Amniotic epithelial cell (primary cell): ENCODE measurements at places on chromosomes 4 and X.
A peak's percentile ranks its signal among the peaks of the same experiment; 100 is the strongest.

DNA sequence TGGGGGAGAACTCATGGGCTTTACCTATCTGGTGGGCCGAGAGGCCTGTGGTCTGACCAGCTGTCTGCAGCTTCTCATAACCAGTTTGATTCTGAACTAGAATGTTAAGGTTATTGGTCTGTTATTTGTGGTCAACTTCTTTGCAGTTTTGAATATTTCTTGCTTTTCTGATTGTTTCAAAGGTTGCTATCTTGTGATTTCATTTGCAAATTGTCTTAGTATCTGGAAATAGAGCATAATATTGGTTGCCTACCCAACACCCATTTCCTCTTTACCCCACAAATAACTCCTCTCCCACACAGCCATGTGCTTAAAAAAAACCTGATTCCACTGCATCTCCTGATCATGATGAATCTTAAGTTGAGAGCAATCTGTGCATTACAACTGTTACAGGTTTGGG lies 39.1 kb upstream of the BMP2K start:
- no peak for DNase-seq

GRCh38 chrX:13662355-13662791 lies 9.4 kb downstream of the TCEANC start:
- peak; percentile 94 for DNase-seq

- peak; percentile 51 for DNase-seq
Measured at GRCh38 chrX:30935985-30936384, 46.9 kb upstream of the TAB3 start.

GRCh38 chrX:23578079-23578478 lies 89.2 kb upstream of the PRDX4 start:
- DNase-seq, result peak; percentile 0

DNA sequence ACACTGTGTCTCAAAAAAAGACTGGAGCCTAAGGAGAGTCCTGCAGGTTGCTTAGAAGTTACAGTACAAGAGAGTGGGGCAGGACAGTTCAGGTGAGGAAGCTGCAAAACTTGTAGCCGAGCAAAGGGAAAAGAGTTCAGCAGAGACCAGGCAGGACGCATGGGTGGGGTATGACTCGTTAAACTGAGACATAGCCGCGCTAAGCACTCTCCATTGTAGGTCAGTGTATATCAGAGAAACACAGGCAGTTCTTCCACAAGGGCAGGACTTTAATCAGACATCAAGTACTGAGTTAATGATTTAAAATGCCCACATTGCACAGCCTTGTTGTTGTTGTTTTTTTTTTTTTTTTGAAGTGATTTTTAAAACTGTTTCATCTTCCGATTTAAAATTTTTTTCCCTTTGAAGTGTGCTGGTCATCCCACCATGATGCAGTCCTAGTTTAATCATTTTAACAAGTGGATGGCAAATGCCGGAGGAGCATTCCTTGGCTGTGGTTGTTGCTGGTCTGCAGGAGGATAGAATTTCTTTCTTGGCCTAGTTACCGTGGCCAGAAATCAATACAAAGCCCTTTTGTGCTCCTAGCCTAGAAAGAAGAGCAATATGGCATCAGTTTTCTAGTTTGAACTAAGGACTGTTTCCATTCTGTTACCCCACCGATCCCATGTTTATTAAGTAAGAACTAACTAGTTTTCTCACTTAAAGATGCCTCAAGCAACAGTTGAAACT lies 10.3 kb downstream of the LAP3 start:
- DNase-seq, result no peak

DNA sequence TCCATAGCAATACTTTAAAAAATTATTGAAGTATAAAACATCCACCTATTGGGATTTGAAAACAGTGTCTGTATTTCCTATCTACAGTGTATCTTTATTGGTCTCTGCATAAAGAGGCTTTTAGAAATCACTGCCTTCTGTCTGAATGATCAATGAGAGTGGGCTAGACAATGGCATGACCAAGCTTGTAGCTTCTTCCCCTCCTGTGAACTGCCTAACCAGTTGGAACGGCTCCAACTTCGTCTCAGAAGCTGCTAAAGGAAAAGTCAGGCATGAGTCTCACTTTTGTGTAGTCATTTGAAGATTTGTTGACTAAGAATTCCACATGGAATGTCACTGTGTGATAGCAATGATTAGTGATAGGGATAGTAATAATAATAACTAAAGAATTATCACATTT lies 64.2 kb downstream of the INTS12 start:
- no peak for DNase-seq

- no peak for DNase-seq
Measured at GRCh38 chr4:24578364-24578763, 6.0 kb downstream of the DHX15 start.

DNA sequence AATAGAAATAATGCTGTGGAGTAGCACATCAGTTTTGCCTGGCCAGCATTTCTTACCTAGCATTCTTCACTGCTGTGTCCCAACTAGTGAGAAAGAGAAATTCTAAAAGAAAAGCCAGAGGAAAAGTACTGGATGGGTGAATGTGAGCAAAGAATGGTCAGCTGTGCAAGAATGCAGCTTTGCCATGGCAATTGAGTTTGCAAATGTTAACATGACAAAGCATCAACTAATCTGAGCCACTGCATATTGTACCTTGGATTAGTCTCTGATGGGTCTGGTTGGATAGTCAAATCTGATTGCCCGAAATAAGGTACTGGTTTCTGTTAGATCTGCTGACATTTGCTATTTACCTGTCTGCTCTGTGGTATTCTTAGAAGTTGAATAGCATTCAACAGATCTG lies 38.7 kb downstream of the ADD1 start:
- no peak for DNase-seq

- DNase-seq, result no peak
Measured at GRCh38 chr4:73705721-73706120, 34.6 kb upstream of the CXCL8 start.

GRCh38 chr4:137521053-137521452 lies 11.2 kb downstream of the PCDH18 start:
- no peak for DNase-seq

GRCh38 chr4:76697129-76697803 lies 200.7 kb downstream of the SOWAHB start:
- DNase-seq, result no peak

- DNase-seq, result peak; percentile 45
Measured at GRCh38 chrX:21728276-21728968, 29.5 kb downstream of the SMPX start.

- peak; percentile 78 for DNase-seq
Measured at GRCh38 chrX:71081330-71082123, 13.4 kb upstream of the SNX12 start.

- DNase-seq, result peak; percentile 73
Measured at GRCh38 chr4:142347241-142347640, 498.9 kb downstream of the INPP4B start.

GRCh38 chr4:56438766-56439165 lies 2.7 kb downstream of the PAICS start:
- DNase-seq, result no peak

GRCh38 chrX:8647176-8647575 lies 84.8 kb downstream of the ANOS1 start:
- DNase-seq, result peak; percentile 51

- DNase-seq, result peak; percentile 14
Measured at GRCh38 chr4:111066447-111066846, 443.6 kb upstream of the PITX2 start.

GRCh38 chrX:107935664-107936433 lies 46.3 kb downstream of the TEX13B start:
- peak; percentile 7 for DNase-seq

- DNase-seq, result no peak
Measured at GRCh38 chrX:68757331-68757730, 71.5 kb upstream of the EFNB1 start.

DNA sequence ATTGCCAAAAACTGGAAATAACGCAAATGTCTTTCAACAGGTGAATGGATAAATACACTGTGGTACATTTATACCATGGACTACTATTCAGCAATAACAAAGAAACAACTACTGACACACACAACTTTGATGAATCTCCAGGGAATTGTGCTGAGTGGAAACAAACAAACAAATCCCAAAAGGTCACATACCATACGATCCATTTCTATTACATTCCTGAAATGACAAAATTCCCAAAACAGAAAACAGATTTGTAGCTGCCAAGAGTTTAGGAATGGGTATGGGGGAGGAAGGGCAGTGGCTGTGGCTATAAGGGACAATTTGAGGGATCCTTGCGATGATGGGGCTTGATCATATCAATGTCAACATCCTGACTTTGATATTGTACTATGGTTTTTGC lies 2.5 kb downstream of the ZNF182 start:
- no peak for DNase-seq

- DNase-seq, result peak; percentile 73
Measured at GRCh38 chr4:182188622-182189021, 54.6 kb upstream of the TENM3 start.

DNA sequence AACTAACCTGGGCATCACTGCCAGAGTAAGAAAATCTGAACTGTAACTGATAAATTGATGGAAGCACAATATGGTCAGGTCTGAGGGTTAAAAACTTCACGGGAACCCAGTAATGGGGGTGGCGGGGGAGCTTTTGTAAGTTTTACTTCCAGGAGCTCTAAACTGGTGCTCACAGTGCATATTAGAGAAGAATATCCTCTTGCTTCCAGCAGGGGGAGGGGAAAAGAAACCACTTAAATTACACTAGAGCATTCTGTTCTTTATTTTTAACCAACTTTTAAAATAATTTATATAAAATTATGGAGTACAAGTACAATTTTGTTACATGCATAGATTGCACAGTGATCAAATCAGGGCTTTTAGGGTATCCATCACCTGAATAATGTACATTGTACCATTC lies 33.7 kb downstream of the WDR17 start:
- no peak for DNase-seq

DNA sequence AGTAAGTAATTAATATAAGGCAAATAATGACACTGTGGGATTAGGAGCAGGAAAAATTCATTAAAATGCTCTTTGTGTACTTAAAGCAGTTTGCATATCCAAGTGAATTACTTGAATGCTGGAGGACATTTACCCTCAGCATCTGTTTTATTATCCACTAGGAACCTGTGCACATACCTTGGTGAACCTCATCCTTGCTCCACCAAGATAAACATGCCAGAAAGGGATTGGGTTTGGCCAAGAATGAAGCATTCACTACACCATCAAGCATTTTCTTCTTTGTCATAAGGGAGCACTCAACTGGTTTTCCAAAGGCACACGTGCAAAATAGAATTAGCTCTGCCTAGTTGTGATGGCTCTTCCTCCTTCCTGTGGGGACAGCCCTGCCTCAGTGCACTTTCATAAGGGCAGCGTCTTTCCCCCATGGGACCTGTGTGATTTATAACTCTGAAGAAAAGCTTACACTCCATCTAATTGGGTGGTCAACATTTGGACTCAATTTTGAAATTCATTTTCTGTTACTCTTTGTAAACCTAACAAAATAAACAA lies 291.7 kb downstream of the USP46 start:
- no peak for DNase-seq

DNA sequence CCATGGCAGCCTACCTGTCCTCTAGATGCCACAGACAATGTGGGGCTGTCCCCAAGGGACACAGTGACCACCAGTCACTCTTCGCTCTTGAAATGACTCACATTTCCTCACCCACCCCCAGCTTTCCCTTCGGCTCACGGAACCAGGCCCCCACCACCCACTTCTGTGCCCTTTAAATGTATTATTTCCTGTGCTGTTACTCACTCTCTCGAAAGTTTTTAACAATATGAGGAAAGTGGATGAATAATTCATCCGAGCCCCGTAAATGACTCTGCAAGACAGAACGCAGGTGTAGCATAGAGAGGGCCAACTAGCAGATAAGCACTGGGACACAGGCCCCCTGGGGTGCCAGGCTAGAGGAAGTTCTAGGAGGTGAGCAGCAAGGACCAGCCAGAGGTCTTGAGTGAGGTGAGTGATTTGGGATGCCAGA lies 179.5 kb upstream of the TBL1X start:
- DNase-seq, result no peak

- no peak for DNase-seq
Measured at GRCh38 chr4:84582988-84583875, at the start of gene CDS1. TSS of gene CDS1 (plus strand) at chr4:84583127. CDS start at chr4:84583402, 275 bp downstream.

- DNase-seq, result no peak
Measured at GRCh38 chrX:48902776-48903175, 5.0 kb downstream of the PQBP1 start.

- DNase-seq, result no peak
Measured at GRCh38 chr4:72791054-72791453, 222.0 kb upstream of the ADAMTS3 start.

GRCh38 chrX:15416133-15416993 lies 32.1 kb upstream of the VEGFD start:
- no peak for DNase-seq

- DNase-seq, result peak; percentile 2
Measured at GRCh38 chrX:14528629-14529289, 577 bp upstream of the GLRA2 start.

DNA sequence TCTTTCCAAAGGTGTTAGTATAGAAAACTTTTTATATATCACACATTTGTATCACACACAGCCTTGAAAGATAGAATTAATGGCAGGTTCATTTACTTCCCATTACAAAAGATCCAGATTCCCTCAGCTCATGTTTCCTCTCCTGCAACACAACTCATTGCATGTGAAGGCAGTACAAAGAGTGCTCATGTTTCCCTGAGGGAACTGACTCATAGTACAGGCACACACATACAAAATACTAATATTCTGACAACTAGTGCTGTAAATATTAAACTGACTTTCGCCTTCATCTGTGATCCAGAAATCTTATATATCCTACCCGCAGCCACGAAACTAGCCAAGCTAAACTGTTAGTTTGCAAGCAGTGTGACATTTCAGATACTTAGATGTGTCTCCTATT lies 819.8 kb upstream of the PCDH7 start:
- no peak for DNase-seq

- DNase-seq, result no peak
Measured at GRCh38 chrX:78321809-78322208, 5.6 kb downstream of the CYSLTR1 start.

DNA sequence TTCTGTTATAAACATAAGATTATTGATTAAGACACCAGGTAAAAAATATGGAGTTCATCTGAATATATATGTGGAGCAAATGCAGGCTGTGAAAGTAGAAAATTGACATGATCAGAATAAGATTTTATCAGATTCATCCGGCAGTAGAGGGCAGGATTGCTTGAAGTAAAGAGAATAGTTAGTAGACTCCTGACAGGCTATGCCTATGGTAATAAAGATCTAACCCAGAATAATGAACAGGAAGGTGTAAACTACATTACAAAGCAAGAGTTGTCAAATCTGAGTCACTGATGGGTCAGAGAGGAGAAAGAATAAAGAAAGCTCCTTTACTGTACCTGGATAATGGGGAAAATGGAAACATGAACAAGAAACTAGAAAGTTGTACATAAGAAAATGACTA lies 20.8 kb upstream of the TMEM184C start:
- DNase-seq, result no peak

DNA sequence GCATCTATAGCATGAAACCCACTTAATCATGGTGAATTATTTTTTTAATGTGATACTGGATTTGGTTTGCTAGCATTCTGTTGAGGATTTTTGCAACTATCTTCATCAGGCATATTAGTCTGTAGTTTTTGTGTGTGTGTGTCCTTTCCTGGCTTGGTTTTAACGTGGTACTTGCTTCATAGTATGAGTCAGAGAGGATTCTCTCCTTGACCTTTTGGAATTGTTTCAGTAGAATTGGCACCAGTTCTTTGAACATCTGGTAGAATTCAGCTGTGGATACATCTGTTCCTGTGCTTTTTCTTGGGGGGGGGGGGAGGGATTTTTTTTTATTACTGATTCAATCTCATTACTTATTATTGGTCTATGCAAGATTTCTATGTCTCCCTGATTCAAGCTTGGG lies 232.0 kb upstream of the KLF8 start:
- DNase-seq, result no peak

GRCh38 chrX:119474615-119475388 lies 6.6 kb downstream of the SLC25A5 start:
- DNase-seq, result no peak

- peak; percentile 95 for DNase-seq
Measured at GRCh38 chrX:40845331-40845911, 110.1 kb upstream of the MED14 start.
